ENCODE measurements at places on chromosomes 2 and 18.

GRCh38 chr2:2867397-2867979 lies 510.1 kb downstream of the EIPR1 start:
- DNase-seq: no peak

DNA sequence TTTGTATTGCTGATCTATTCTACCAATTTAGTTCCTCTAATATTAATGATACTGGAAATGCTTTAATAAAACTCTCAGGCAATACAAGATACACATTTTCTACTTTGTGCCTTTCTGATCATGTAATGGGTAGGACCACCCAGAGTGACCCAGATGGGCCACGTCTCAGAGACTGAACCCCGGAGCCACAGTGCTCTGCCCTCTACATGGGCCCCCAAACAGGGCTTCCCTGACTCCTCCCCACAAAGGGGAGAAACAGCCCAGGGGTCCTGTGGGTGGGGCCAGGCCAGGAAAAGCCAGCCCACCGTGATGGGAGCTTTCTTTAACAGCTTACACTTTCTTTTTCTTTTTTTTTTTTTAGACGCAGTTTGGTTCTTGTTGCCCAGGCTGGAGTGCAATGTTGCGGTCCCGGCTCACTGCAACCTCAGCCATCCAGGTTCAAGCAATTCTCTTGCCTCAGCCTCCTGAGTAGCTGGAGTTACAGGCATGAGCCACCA lies 18.4 kb downstream of the HDAC4 start:
- DNase-seq: no peak

- DNase-seq: peak; percentile 41
Measured at GRCh38 chr2:144358979-144359541, 160.9 kb downstream of the ZEB2 start.

- DNase-seq: no peak
Measured at GRCh38 chr2:12554224-12555011, 162.3 kb upstream of the TRIB2 start.

GRCh38 chr18:34723143-34723542 lies 13.0 kb downstream of the DTNA start:
- no peak for DNase-seq

DNA sequence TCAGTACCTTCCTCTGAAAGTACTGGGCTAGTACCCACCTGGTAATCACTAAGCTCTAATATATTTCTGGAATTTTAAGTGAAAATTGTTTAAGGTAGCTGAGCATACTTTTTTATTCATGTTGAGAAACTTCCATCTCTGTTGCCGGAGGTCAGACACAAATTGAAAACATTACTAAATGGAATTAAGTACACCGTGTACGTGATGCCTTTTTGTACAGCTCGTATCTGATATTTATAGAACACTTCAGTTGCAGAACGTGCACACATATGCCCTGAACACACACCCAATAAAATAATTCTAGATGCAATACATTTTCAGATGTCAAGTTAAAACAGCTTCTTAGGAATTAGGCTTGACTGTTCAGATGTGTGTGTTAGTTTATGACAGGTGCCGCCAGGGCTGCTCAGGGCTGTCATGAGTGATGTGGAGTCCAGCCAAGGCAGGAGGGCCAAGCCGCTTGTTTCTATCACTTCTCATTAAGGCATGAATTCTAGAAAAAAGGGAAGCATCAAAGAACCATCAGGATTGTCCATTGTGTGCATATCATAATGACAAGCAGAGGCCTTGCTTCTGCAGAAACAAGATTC lies 80.9 kb upstream of the FOSL2 start:
- DNase-seq: no peak

DNA sequence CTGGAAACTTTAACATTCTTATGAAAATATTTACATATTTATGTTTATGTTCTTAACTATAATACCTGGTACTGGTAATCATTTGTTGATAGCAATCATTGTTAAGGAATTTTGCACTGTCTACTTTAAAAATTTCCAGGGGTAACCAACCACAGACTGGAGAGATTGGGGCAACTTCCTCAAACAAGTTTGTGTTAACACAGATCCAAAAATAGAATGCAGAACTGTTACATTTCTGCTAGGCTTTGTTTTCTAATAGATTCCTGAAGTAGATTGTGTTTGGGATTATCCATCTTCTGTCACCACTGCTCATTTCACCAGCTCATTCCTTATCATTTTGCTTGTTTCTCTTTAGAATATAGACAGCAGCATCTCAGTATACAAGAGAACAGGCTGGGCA lies 23.7 kb downstream of the RNF125 start:
- DNase-seq: no peak

DNA sequence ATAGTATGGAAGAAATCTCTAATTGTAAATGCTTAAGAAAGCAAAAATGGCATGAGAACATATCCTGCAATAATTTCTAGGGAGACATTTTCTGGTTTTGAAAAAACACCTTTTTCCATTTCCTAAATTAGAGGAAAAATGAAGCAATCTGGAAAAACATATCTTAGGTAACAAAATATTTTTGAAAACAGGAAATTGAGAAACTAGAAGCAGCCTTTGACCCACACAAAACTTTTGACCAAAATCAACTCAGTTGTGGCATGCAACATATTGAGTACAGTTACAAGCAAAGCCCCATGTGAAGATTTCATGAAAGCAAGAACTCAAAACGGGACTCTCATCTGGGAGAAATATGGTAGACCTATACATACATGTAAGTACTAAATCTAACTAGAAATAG lies 28.6 kb upstream of the CHAC2 start:
- peak; percentile 50 for DNase-seq
